Keratinocyte (primary cell): ENCODE measurements at places on chromosomes 11 and 22.

GRCh38 chr11:26480041-26480440, 92.0 kb downstream of the MUC15 start:
- DNase-seq: no peak
- no peaks in the 10 kb centered on the region for H3K36me3 ChIP-seq
- H3K27me3 ChIP-seq: no peaks in the 10 kb centered on the region
- H3K4me1 ChIP-seq: no peaks in the 10 kb centered on the region
- no peak overlapping the region for H3K27ac ChIP-seq

GRCh38 chr22:36362932-36363331, 24.8 kb downstream of the MYH9 start:
- peak overlapping the region; percentile 49 for H3K27ac ChIP-seq
- H3K4me1 ChIP-seq: peaks cover 94% of the 10 kb centered on the region
- no peak overlapping the region for H3K4me3 ChIP-seq

DNA sequence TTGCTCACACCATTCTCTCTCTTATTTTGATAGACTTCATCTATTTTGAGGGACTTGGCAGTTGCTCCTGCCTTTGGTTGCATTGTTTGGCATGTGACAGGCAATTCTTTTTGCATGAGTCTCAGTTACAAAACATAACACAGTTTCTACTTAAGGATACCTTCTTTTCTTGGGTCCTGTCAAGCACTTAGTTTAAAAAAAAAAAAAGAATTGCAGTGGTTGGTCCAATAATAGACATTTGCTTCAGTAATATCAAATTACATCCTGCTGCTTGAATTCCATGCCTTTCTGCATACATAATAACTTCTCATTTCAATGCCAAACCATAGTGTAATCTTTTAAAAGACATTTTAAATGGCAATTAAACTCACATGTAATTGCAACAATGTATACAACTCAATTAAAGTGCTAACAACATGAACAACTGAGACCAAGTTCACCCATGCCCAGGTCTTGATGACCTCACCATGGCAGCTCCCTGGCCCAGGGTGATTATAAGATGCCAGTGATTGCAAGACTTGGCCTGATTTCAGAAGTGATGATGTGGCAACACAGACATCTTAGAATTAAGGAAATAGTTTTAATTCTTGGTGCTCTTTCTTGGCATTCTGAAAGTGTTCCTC, 32.2 kb upstream of the PLET1 start:
- no peaks in the 10 kb centered on the region for H3K27me3 ChIP-seq
- peaks cover 25% of the 10 kb centered on the region for H3K4me1 ChIP-seq
- peak overlapping the region; percentile 15 for H3K27ac ChIP-seq
- no peak overlapping the region for H3K4me3 ChIP-seq

- H3K36me3 ChIP-seq: no peaks in the 10 kb centered on the region
- H3K27ac ChIP-seq: no peak overlapping the region
- no peak overlapping the region for H3K4me3 ChIP-seq
- peaks cover 39% of the 10 kb centered on the region for H3K27me3 ChIP-seq
- DNase-seq: no peak
- H3K4me1 ChIP-seq: no peaks in the 10 kb centered on the region
These were observed 4.4 kb downstream of the MRGPRE start for GRCh38 chr11:3227568-3228444.

GRCh38 chr11:88064097-88064705, 111.0 kb downstream of the RAB38 start:
- no peak for DNase-seq
- no peak overlapping the region for H3K27ac ChIP-seq
- H3K36me3 ChIP-seq: no peaks in the 10 kb centered on the region
- no peaks in the 10 kb centered on the region for H3K27me3 ChIP-seq

- H3K4me3 ChIP-seq: no peak overlapping the region
- H3K27me3 ChIP-seq: peaks cover 18% of the 10 kb centered on the region
- DNase-seq: no peak
- H3K27ac ChIP-seq: no peak overlapping the region
- peaks cover 8% of the 10 kb centered on the region for H3K4me1 ChIP-seq
These were observed 12.2 kb downstream of the USP2 start for GRCh38 chr11:119369132-119369925.
